Activated CD4-positive, alpha-beta T cell treated with anti-CD3 and anti-CD28 coated beads, Interleukin-2, amount 10 ng/mL, durations not matched to agents 24 days and 14 days (primary cell): ENCODE measurements at places on chromosomes 13 and 19.

DNA sequence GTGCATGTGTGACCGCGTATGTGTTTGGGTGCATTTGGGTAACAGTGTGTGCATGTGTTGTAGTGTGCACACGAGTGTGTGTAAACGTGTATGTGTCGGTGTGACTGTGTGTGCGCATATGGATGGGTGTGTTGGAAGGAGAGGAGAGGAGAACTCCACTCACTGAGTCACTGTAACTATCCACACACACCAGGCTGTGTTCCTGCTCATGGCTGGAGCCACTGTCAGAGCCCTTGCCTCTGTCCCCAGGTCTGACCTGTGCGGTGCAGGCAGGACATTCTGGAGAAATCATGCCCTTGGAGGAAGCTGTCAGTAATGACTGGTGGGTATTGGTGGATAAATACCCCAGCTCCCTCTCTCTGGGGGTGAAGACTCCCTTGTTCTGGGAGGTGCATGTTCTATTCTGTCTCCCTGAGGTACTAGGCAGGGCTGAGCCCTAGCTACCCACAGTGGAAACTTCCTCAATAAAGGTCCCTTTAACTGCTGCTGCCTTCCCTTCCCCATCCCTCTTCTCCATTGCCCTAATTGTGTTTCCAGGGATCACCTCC lies 48.4 kb downstream of the CYP4F22 start:
- peak overlapping the region; percentile 85 for H3K4me3 ChIP-seq
- no peaks in the 10 kb centered on the region for H3K36me3 ChIP-seq
- no peak for DNase-seq
- peaks cover 9% of the 10 kb centered on the region for H3K27me3 ChIP-seq

DNA sequence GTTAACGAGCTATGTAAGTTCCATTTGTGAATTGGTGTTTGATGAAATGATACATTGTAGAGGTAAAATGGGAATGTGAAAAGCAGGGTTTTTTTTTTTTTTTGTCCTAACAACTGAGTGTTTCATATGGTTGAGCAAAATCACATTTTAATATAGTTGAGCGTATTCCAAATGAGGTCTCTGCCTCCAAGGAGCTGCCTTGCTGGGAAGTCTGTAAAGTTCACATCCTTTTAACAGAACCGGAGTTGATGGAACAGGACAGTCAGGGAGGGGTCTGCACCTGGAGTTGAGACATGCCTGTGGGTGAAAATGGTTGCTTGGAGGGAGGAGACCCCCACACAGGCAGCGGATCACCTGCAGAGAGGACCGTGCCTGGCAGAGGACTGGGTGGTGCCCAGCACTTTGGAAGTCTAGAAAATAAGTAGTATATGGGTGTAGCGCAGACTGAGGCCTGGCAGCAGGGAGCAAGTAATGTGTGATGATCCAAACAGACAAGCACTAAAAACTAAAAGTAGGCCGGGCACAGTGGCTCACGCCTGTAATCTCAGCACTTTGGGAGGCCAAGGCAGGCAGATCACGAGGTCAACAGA lies 75.2 kb upstream of the UBAC2 start:
- H3K27me3 ChIP-seq, result peaks cover 2% of the 10 kb centered on the region
- peaks cover 2% of the 10 kb centered on the region for H3K36me3 ChIP-seq

GRCh38 chr13:98261165-98261702 lies 84.2 kb upstream of the RNF113B start:
- no peaks in the 10 kb centered on the region for H3K27me3 ChIP-seq
- DNase-seq, result no peak
- no peaks in the 10 kb centered on the region for H3K4me1 ChIP-seq
- H3K4me3 ChIP-seq, result no peak overlapping the region

DNA sequence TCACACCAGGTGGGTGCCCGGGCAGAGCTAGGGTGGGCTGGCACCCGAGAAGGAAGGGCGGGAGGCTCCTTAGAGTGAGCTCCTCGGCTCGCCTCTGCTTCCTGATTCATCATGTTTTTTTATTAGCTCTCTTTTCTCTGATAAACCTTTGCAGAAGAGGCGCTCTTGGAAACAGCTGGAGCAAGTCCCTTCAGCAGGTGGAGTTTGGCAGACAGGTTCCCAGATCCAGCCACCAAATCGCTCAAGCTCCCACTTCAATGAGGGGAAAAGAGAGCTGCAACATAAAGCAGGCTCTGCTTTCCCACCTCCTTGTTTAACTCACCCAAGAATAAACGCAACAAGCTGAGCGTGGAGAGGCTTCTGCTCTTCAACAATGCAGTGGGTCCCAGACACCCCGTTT lies 244.8 kb downstream of the TSHZ3 start:
- no peak overlapping the region for H3K27ac ChIP-seq
- DNase-seq, result no peak
- H3K4me3 ChIP-seq, result no peak overlapping the region
- H3K27me3 ChIP-seq, result peaks cover 7% of the 10 kb centered on the region
